ENCODE measurements at places on chromosomes 16 and 17.

DNA sequence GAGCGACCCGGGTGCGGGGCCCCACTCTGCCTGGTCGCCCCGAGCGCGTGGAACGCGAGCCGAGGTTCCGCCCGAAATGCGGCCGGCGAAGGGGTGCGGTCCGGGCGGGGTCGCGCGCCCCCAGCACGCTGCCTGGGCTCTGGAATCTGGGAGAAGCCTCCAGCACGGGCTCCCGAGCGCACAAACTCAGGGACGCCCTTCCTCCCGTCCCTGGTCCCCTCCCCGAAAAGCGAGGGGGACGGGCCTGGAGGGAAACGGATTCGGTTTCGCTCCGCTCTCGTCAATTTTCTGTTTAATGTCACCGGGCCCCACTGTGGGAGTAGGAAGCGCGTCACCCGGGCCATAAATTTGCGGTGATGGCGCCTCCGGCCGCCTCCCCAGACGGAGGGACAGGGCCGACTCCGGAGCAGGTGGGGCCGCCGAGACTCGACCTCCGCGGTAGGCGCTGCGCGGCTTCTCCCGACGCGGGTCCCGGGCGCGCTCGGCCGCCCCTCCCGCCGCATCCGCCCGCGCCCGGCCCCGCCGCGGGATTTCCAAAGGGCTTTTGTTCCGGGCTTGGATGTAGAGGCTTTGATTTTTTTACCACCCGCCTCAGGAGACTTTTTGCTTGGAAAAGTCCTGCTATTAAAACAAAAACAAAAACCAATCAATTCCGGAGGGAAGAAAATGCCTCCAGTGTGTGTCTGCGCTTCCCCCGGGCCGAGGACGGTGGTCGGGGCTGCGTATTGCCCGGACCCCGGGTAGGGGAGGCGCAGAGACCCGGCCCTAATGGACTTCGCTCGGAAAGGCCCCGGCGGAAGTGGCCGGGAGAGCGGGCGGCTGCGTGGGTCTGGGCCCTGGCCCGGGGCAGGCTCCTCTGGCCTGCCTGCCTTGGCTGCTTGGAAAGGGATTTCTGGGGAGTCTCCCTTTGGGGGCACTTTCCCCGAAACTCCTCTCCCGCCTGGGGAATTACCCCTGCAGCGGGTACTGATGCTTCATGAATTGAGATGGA is 7.9 kb upstream of the BAHCC1 start:
- no peak for DNase-seq

DNA sequence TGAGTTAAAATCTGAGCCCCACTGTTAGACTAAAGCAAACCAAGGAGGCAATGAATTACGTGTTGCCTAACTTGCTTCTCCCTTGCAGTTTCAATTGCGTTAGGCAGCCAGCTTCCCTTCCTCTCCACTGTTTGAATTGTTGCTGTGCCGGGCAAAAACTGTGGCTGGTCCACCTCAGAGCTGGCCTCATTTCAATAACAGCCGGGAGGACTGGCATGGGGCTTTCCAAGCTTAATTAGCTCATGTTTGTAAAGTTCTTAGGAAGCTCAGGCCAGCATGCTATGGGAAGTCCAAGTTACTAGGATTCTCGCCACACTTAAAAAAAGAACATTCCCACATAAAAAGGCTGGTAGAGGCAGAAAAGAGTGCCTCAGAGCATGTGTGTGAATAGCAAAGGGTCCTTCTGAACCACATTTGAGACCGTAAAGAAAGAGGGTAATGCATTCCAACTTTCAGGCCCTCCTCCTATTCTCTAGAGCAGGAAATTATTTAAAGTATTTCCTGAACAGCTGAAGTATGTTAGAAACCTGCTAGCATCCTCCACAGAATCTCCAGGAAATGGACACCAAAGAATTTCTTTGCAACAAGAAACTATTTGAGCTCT is 79.0 kb upstream of the SMURF2 start:
- DNase-seq, result no peak

- DNase-seq, result no peak
Measured at GRCh38 chr16:6728381-6728780, 604.3 kb upstream of the RBFOX1 start.

DNA sequence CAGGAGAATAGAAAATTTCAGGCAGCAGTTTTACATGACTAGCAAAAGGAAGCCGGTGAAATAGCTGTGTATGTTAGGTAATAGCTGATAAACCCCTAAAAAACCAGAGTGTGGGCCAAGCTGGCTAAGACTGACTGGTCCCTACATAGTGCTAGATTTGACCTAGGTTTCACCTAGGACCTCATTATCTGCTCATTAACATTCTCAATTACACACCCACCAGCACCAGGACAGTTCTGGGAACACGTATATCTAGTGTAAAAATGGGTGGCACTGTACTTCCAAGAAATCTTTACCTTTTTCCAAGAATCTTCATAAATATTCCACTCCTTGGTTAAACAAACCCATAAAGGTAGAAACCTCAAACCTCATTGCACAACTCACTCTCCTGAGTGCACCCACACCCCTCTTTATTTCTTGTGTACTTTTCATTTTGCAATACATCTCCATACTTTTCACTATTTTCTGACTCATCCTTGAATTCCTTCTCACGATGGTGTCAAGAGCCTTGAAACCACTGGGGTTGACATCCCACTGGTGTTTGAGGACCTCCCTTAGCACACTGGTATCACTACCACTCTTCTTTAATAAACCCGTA is 262.7 kb upstream of the KCNJ16 start:
- DNase-seq, result no peak

GRCh38 chr16:70294385-70295025 is 4.5 kb upstream of the DDX19B start:
- no peak for DNase-seq

DNA sequence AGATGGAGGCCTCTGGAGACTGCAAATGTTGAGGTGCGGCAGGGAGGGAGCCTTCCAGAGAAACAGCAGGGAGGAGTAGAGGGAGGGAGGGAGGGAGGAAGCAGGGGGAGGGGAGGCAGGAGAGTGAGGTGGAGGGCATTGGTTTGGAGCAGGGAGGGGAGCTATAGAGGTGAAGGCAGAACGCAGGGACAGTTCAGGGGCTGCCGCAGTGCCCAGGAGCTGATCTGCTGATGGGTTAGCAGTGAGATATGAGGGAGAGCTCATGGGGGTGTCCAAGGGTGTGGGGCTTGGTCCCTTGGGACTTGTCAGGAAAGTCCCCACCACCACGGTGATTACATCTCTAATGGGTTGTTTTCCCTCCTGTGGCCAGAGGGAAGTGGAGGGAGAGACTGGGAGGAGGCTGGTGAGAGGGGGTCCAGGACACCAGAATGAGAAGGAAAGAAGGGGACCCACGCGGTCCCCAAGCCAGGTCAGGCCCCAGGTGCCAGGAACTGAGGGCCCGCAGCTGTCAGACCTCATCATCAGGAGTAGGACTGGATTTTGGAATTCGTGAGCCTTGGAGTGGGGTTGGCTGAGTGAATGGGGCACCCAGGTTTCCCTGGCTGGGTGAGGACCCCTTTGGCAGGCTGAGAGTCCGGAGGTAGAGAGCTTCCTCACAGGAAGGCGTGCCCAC is 11.2 kb downstream of the CA4 start:
- no peak for DNase-seq

GRCh38 chr17:56144223-56144622 is 9.1 kb upstream of the ANKFN1 start:
- no peak for DNase-seq

DNA sequence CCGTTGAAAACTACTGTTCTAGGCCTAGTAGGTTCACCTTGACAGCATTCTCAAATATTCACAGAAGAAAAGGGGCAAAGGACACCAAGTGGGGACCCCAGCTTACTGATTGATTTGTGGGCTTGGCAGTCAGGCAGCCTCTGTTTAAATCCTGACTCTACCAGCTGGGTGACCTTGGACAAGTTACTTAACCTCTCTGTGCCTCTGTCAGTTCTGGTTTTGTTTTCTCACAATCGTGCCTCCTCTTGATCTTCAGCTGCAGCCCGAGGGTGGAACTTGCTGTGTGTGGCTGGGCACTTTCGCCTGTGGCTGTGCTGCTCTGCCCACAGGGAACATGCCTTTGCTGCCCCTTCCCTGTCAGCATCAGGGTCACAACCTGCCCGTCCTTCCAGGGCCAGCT is 17.8 kb downstream of the RAP1GAP2 start:
- DNase-seq, result no peak

- DNase-seq, result no peak
Measured at GRCh38 chr17:79834565-79835469, 4.4 kb downstream of the CBX4 start.

DNA sequence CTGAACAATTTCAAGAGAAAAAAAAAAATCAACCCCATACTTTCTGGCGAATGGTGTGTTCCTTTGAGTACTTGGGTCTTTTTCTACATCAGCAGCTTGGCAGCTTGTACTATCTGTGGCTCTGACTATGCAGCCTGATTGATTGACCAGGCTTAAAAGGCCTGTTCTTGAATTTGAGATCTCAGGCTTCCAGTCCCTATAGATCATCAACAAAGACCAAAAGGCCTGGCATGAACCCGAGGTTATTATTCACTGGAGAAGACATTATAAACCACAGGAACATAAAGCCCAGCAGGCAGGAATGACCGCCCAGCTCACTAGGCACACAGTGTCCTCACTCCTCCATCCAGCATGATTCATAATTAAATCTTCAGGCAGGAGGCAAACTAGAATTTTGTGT is 32.1 kb upstream of the CDH3 start:
- no peak for DNase-seq

DNA sequence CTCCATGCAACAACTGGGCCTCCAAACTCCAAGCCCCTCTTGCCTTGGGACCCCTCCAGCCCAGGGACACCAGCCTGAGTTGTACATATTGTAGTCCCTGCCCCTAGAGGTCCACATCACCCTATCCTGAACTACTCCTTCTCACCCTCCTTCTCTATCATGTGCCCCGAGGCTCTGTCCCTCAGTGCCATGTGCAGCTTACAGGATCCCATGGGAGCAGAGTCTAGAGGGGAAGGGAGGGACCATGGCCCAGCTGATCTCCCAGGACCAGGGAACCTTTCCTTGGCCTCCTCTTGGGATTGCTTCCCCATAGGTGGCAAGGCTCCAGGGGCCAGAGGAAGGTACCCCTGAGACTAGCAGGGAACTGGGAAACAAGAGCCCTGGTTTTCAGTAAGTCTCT is 35.3 kb downstream of the TMEM132E start:
- DNase-seq, result no peak

DNA sequence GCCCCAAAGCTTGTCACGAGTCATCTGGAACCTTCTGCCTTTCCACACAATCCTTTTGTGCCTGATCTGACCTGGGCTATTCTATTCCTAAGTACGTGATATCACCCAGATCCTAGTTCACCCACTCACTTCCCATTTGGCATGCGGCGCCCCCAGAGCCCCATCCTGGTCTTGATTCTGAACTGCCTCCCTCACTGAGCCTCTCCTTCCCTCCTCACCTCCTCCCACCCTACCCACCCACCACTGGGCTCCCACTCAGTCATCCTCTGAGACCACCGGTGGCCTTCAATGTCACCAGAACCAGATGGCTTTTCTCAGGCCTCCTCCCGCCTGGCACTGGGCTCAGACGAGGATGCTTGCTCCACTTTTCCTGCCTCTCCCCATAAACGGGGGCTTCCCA is 18.5 kb downstream of the WDR45B start:
- DNase-seq, result no peak

DNA sequence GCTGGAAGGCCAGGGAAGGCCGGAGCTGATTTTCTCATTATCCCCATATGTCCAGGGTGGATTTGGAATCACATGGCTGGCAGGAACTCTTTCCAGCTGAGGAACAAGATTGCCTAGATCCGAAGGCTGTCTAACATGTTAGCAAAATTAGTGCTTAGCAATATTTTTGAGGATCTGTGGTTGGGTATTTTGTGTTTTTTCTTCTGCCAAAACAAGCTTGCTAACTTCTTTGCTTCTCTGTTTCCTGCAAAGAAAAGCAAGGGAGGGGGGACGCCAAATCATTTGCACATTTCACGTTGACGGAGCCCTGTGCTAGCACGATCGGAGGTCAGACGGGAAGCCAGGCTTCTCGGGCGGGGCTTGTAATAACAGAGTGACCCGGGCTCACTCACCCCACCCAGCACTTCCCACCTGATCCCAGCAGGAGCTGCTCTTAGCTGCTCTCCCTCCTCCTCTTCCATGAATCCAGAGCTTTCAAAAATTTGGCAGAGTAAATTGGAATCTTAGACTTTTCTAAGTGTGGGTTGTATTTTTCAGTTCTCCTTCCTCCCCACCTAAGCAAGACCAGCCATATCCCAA is 33.3 kb upstream of the FOXF1 start:
- no peak for DNase-seq

GRCh38 chr17:57916925-57917858 is 38.0 kb downstream of the CUEDC1 start:
- no peak for DNase-seq

DNA sequence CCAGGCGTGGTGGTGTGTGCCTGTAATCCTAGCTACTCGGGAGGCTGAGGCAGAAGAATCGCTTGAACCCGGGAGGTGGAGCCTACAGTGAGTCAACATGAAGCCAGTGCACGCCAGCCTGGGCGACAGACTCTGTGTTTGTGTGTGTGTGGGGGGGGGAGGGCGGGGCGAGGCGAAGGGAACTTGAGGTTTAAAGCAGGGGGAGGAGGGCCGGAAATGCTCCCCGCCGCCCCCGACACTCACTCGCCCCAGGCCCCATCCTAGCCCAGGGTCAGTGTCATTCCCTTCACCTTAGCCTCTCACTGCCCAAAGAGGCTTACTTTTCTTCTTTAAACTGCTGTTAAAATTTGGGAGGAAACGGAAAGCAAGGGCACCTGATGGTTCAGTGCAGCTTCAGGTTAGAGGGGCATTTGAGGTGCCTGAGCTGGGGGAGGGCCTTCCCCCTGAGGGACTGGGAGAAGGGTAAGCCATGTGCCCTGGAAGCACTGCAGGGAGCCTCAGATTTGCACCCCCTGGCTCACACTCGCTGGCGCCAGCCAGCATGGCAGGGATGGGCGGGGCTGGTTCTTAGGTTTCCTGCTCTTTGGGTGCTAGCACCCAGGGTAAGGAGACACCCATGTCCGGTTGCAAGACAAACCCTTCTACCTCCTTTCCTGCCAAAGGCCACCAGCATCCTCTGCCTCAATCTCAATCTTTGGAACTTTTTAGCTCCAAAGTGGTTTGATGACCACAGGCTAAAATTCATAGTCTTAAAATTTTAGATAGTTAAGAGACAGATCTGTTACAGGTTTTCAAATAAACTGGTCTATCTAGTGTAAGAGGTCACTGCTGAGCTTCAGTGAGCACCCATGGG is 2.2 kb upstream of the LIMD2 start:
- DNase-seq, result no peak

- DNase-seq, result peak; percentile 58
Measured at GRCh38 chr16:64705443-64705842, 416.4 kb downstream of the CDH11 start.

GRCh38 chr17:61463316-61464129 is 11.3 kb downstream of the TBX4 start:
- no peak for DNase-seq

- no peak for DNase-seq
Measured at GRCh38 chr17:79340333-79341221, 266.0 kb downstream of the ENGASE start.

- DNase-seq, result no peak
Measured at GRCh38 chr17:47864791-47865216, 13.8 kb upstream of the SP6 start.
